ENCODE measurements at places on chromosomes 16 and 17.

DNA sequence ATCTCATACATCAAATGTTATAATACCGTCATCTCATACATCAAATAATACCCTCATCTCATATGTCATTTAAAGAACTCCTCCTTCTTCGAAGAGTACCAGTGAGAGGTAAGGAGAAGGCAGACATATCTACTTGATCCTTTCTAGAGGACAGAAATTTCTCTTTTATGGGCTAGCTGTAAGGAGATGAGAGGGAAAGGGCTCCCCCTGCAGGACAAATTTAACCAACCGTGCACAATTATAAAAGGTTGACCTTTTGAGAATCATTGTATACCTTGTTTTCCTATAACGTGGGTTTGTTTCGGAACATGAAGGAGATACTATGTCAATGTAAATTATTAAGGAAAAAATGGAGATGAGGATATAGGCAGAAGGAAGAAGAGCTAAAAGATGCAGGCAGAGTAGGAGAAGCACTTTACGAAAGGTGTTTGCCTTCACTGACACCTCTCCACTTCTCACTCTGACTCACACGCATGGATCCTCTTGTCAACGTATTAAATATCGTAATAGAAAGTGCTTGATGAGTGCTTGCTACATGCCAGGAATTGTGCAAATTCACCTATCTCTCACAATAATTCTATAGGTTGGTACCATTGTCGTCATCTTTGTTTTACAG, 465.9 kb upstream of the ERCC4 start:
- no peak for DNase-seq

- DNase-seq: no peak
These were observed 80.4 kb upstream of the DNAJA2 start for GRCh38 chr16:47053895-47054294.

DNA sequence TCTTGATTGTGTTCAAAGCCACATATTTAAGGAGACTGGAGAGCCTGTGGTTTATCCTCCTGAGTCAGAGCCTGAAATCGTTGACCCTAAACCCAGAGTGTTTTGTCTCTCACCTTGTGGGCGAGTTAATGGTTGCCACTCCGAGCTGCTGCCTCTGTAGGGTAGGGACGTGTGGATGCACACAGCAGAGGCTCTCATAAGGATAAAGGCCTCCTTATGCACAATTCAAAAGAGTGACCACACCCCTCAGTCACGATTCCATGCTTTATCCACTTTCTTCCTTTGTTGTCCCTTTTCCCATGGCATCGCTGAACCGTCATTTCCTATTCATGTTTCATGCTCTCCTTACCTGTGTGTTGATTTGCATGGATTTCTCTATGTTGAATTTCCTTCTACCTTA, 805.0 kb upstream of the RBFOX1 start:
- DNase-seq: no peak

- DNase-seq: no peak
These were observed 12.0 kb downstream of the CYBC1 start for GRCh38 chr17:82438401-82439193.

DNA sequence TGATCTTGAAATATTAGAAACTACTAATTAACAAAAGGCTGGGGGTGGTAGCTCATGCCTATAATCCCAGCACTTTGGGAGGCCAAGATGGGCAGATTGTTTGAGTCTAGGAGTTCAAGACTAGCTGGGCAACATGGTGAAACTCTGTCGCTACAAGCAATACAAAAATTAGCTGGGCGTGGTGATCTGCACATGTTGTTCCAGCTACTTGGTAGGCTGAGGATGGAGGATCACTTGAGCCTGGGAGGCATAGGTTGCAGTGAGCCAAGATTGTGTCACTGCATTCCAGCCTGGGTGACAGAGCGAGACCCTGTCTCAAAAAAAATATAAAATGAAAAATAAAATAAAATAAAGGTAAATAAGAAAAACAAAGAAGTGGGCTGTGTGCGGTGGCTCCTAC, 66.6 kb downstream of the ARSG start:
- DNase-seq: no peak

GRCh38 chr16:65372171-65372570, 250.3 kb upstream of the CDH11 start:
- DNase-seq: no peak

DNA sequence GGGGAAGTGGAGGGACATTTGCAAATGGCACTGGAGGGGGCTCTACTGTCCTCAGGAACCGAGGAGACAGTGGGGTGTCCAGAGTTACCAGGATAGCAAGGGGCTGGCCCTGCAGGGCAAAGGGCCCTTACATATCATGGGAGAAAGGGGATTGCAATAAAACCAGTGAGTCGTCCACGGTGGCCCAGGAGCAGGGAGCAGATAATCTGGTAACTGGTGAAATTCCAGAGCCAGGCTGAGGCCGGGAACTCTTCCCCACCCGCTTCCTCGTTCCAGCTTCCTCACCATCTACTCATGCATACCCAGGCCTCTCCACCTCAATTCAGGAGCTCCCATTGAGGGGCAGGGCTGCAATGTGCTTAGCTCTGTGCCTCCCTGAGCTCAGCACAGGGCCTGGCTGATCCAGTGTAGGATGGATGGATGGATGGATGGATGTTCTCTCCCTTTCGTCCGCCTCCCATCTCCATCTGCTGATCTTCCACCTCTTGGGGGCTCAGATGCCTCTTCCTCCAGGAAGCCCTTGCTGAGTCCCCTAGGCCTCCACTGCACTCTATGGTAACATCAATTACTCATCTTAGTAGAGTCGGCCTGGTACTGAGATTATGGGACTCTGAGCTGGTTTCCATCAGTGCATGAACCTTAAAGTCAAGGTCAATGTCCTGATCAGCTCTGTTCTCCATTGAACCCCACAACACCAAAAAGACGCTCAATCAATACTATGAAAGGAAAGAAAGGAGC, 41.2 kb upstream of the NDRG4 start:
- DNase-seq: no peak

- DNase-seq: peak; percentile 83
These were observed at the start of gene ZNRF1 for GRCh38 chr16:74998481-74999218. Gene ZNRF1, plus strand, starts transcription at chr16:74999024. Its CDS starts 648 bp downstream, at chr16:74999672.

DNA sequence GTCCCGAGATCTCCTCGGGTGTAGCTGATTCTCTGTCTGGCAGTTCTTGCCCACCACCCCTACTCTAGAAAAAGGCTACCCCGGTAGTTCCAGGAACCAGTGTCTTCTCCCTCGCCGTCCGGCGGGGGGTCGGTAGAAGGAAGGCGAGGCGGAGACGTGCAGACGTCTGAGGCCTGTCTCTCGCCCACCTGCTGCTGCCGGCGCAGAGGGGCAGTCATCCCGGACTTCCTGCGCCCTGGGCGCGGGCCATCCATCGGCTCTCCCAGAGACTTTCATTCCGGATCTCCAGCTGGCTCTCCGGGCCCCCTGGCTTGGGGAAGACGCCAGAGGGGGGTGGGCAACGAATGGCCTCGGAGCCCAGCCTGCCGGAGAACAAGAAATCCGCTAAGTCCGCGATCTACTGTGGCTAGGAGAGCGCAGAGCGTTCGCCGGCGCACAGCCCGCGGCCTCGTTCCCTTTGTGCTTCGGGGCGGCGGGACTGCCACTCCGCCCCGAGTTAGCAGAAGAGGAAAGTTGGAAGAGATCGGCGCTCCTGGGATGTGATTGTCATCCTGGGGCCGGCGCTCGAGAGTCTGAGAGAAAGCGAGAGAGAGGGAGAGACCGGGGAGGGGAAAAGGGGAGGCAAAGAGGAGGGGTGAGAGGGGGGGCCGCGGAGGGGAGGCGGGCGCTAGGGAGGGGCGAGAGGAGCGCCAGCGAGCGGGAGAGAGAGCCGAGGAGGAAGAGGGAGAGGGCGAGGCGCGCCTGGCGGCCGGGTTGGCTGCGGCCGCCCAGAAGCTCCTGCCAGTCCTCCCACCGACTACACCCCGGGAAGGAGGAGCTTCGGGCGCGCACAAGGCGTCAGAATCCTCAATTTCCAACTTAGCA, at the start of gene IRX5:
Gene IRX5 (plus strand): TSS at position 861 of the 864 bp plus-strand sequence. CDS start 334 bp downstream, outside the sequence.
- DNase-seq: peak; percentile 42

- DNase-seq: no peak
These were observed 269.4 kb downstream of the BCAS3 start for GRCh38 chr17:60947100-60947499.

DNA sequence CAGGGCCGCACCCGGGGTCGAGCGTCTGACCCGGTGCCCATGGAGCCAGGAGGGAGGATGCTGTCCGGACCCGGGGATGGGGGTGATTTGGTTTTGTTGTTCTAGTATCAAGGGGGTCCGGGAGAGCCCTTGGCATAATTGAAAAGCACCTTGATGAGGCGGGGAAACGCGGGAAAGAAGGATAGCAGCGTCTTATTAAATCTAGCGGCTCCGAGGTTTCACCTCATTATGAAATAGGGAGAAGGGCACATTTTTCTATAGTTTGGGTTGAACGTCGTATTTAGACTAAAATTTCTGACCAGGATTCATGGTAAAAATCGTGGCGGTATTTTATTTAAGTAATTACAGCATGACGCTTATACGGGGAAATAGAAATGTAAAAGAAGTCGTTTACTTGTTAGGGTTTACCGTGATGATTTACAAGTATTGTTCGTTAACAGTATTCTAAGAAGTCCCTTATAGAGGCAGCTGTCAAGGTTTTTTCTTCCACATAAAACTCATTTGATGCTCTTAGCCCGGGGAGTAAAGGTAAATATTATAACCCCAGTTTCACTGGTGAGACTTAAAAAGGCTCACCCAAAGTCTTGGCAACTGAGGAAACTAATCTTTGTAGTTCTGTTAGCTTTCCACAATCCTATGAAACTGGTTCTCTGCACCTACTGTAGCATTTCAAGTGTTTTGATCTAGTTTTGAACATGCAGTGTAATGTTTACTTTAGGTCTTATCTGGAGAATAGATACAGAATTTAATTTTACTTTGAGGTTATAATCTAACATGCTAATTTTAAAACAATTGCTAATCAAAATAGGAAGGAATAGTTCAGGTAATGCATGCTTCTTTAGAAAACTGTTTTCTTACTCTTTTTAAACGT, 756 bp downstream of the LUC7L3 start:
- DNase-seq: no peak

DNA sequence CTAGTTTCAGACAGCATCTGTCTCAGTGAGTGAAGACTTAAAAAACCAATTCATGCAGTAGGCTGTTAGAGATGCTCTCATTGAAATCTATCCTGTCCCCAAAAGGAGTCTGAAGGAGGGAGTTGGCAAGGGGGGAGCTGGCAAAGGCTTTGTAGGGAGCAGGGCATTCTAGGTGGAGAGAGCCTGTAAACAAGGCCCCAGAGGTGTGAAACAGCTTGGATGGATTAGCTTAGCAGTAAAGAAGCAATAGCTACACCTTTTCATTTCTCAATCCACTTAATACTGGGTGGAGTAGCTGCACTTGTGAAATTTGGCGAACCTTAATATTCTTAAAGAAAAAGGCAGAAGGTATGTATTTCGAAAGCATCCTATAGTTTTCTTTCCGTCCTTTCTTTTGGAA, 61.8 kb downstream of the KSR1 start:
- no peak for DNase-seq

DNA sequence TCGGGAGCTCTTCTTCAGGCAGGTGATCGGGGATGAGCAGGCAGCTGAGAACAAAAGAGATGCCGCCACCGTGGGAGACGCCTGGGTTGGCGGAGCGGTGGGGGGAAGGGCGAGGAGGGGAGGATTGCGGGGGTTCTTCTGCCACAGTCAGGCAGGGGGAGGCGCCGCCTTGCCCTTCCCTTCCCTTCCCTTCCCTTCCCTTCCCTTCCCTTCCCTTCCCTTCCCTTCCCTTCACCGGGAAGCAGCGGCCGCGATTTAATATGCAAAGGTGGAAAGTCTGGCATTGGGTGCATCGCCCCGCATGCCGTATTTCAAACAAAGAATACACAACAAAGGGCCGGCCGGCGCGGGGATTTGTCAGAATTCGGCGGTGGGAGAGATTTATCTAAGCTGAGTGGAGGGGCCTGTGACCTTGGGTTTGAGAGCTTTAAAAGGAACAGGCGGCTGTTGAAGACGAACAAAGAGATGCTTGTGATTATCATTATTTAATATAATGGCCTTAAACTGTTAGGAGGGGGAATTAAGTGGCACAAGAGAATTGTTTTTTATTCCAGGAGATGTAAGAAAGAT, 262.3 kb upstream of the TNRC6C start:
- DNase-seq: no peak

DNA sequence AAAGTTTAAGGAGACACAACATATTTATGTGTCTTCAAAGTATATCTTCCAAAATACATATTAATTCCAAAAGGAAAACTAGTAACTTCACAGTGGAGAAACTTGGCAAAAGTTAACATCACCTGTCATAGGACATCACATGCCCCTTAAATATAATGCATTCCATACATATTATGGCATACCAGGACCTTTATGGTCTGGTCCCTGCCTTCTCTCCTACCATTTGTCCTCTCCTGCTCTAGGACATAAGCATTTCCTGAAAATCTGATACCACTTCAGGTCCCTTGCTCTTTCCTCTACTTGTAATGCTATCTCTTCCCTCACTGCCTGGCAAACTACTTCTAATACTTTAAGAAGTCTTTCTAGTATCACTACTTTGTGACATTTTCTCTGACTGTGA, 168.1 kb upstream of the RBL2 start:
- no peak for DNase-seq

GRCh38 chr17:61237275-61237674, 162.4 kb upstream of the TBX2 start:
- DNase-seq: no peak

- DNase-seq: no peak
These were observed 202.2 kb upstream of the CHMP6 start for GRCh38 chr17:80789356-80789902.

DNA sequence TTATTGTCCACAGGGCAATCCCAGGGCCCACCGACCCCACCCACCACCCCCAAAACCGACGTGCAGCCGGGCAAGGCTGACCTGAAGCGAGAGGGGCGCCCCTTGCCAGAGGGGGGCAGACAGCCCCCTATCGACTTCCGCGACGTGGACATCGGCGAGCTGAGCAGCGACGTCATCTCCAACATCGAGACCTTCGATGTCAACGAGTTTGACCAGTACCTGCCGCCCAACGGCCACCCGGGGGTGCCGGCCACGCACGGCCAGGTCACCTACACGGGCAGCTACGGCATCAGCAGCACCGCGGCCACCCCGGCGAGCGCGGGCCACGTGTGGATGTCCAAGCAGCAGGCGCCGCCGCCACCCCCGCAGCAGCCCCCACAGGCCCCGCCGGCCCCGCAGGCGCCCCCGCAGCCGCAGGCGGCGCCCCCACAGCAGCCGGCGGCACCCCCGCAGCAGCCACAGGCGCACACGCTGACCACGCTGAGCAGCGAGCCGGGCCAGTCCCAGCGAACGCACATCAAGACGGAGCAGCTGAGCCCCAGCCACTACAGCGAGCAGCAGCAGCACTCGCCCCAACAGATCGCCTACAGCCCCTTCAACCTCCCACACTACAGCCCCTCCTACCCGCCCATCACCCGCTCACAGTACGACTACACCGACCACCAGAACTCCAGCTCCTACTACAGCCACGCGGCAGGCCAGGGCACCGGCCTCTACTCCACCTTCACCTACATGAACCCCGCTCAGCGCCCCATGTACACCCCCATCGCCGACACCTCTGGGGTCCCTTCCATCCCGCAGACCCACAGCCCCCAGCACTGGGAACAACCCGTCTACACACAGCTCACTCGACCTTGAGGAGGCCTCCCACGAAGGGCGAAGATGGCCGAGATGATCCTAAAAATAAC, 3.0 kb downstream of the SOX9 start:
- no peak for DNase-seq

All from CD4-positive, alpha-beta T cell treated with Interleukin-1 beta for 1 hour (primary cell).